ENCODE measurements at places on chromosomes 6 and 20.

GRCh38 chr20:4956200-4956810 is 45.0 kb downstream of the SLC23A2 start:
- no peak for DNase-seq

DNA sequence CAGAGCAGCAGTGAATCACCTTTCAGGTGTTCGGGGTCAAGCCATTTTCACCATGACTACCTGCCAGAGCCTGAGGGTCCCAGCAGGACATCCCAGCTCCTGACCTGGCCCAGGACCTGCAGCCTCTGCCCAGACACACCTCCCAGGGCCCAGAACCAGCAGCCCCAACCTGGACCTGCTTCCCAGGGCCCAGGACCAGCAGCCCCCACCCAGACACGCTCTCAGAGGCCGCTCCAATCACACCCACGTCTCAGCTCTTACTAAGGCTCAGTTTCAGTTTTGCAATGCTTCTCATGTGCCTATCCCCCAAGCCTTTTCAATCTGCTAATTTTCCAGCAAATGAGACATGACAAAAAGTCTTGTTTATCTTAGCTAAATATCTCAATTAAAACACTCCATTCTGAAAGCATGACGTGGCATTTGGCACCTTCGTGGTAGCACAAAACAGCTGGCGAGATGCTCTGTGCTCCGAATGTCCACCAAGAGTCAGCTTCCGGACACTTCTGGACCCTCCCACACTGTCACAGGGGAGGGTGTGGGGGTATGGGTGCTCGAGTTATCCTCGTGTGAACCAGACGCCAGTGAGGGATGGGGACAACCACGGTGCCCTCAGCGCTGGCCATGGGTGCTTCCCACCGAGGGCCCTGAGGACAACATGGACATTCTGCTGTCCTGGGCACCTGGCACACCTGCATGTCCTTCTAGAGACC is 253.2 kb downstream of the DLL1 start:
- DNase-seq, result no peak

GRCh38 chr6:116057766-116058165 is 2.9 kb downstream of the FRK start:
- DNase-seq, result no peak

DNA sequence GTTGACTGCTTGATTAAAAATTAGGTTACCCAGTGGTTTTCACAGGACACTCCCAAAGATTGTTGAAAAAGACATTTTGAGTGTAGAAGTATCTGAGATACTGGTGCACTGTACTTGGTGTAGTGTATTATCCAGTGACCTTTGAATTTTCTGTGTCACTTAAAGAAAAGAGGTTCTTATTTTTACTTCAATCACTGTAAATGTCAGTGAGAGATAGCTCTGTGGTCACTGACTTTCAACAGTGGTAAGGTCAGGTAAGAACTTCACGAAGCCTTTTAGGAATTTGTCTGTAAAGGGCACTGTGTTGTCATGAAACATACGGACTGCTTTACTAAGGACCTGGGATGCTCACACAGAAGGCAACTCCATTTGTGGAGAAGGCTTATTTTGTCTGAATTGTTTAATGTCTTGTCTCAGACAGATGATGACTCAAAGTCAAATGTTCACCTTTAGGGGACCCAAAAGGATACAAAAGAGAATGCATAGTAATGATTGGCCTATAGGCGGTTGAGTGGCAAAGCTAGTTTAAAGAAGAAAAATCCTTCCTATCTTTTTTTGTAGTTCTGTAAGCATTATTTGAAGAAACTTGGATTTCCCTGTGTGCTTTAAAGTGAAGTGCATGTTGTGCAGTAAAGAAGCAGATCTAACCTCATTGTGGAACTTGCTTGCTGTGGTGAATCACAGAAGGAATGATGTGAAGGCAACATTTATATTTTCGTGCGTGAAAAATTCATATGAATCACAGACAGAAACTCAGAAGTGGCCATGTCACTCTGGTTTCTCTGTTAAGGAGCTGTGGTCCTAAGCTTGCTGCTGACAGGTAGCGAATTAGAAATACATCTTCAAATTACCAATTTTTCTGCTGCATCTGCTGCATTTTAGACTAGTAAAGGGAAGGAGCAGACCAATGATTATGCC is 47.3 kb downstream of the ZFAND3 start:
- no peak for DNase-seq

DNA sequence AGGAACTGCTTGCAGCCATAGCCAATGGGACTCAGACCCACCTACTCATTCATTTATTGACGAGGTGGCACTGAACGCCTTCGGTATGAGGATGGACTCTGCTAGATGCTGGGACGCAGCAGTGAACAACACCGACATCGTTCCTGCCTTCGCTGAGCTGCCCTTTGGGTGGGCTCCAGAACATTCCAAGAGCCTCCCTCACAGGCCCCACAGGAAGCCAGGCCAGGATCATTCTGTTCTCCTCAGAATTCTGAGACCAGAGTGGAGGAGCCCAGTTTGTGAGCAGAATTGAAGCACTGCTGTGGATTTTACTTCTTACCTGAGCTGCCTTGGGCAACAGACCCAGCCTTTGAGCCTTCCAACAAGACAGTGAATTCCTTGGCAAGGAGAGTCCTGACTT is 82.1 kb downstream of the KCNB1 start:
- no peak for DNase-seq

Data from stimulated activated CD4-positive, alpha-beta T cell treated with anti-CD3 and anti-CD28 coated beads, TNF-alpha, amount 100 ng/mL, for 24 hours (primary cell).